ENCODE measurements at places on chromosomes 11 and 22.

GRCh38 chr11:63553759-63554158, 9.4 kb downstream of the PLAAT2 start:
- DNase-seq, result no peak

- no peak for DNase-seq
These were observed 19.8 kb downstream of the MOB2 start for GRCh38 chr11:1466784-1467183.

DNA sequence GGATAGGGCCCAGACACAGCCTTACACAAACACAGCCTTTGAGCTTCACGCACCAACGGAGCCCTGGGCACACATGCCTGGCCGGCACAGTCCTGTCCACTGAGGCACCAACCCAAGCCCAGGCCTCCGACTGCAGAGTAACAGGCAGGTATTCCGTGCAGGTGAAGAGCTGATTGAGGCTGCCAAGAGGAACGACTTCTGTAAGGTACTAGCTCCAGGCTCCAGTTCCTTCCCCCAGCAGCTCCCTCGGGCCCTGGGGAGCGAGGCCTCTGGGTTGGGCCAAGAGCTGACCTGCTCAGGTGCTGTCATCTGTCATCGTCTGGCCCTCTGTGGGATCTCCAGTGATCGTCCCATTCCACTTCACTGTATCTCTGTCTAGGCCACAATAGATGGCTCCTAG, 3.2 kb upstream of the MDK start:
- peak; percentile 27 for DNase-seq

DNA sequence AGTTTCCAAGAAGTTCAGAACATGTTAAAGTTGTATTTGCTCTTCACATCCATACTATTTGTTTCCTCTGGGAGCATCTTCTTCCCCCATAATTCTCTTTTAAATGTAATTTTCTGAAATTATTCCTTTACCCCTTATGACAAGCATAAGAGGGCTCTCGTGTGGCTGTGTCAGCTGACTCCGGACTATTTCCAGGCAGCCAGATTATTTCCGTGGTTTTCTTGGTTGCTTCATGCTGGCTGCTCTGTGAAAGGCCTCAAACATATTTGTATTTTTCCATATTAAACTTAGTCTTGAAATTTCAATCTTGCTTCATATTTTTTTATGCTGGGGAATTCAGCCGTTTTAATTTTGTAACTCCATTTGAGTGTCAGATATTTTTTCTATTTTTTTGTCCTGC, 2.8 kb upstream of the MMP1 start:
- DNase-seq, result peak; percentile 50

- DNase-seq, result no peak
These were observed 33.1 kb downstream of the TPBGL start for GRCh38 chr11:75273411-75274391.

GRCh38 chr11:58734681-58735490, 3.1 kb upstream of the GLYAT start:
- no peak for DNase-seq

- DNase-seq, result no peak
These were observed 76.8 kb downstream of the KCNC1 start for GRCh38 chr11:17811352-17811751.

- DNase-seq, result no peak
These were observed 361.5 kb upstream of the LARGE1 start for GRCh38 chr22:34281738-34282137.

GRCh38 chr22:41757502-41757901, 43.0 kb upstream of the CCDC134 start:
- DNase-seq, result no peak

DNA sequence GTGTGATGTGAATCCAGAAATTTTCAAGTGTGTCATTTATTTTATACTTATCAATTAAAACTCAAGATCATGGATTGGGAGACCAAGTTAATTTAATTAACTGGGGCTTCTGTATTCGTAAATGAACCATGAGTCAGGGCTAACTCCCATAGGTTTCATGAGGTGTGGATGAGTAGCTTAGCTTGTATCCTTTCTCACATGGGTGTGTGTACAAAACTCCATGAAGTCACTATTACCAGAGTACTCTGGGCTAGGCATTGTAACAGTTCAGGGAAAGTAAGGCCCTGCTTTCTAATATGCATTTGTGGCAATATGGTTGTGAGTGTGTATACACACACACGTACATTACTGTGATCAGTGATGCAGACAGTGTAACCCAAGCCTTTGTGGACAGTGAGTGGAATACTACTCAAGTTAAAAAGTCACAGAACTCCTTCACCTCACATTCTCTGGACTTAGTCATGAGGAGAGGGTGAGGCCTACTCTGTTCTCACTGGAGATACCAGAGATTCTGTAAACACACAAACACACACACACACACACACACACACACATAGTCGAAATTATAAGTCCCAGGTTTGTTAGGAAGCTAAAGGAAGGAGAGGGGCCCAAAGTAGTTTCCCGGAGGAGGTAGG, 3.5 kb downstream of the CNTF start:
- DNase-seq, result no peak

DNA sequence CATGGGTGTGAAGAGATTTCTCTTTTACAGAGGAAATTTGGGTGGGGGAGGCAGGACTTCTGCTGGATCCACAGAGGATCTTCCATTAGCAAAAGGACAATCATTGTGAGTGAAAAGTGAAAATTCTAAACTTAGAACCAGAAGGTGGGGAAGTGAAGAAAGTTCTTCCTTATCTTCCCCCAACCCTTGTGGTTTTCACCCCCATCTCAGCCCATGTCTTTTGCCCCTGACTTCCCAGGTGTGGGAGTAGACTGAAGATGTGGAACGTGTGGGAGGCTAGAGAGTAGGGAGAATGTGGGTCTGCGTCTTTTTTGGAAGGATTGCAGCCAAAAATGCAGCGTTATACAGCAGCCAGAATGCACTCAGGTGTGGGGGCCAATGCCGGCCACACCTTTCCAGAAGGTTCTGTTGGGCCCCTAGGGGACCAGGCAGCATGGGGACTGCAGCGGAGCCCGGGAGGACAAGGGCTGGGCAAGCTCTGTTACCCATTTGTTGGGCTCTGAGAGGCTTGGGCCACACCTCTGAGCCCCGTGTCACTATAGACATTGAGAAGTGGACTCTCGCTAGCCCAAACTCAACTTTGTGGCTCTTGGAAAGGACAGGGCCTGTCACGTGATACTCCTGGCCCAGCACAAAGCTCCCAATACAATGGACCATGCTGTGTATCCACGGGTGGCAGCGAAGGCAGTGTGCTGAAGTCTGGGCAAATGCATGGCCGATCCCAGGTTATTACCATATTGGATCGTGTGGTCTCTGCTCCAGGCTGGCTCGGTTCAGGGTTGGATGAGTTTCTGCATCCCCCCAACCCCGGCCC, 32.8 kb upstream of the LINC01488 start:
- no peak for DNase-seq

GRCh38 chr11:77302752-77303151, 1.3 kb upstream of the GDPD4 start:
- no peak for DNase-seq

DNA sequence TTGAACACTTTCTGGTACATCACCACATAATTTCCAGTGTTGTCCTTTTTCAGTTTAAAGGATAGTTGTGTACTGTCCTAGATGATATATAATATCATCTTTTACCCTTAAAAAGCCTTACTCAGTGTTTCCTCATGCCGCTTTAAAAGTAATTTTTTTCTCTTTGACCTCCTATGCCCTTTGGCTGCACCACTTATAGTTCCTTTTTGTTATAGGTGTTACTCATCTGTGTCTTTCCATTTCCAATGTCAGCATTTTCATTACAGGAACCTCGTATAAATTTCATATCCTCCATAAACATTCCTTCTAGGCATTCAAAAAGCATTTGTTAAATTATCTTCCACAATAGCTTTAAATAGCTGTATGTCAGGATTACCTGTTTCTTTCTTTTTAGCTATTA, 40.8 kb downstream of the USP47 start:
- no peak for DNase-seq

GRCh38 chr11:96154802-96155520, 188.0 kb downstream of the MAML2 start:
- DNase-seq, result no peak

- peak; percentile 89 for DNase-seq
These were observed 1.5 kb downstream of the CASTOR1 start for GRCh38 chr22:30287648-30288418.

- no peak for DNase-seq
These were observed 81.4 kb upstream of the THY1 start for GRCh38 chr11:119504371-119504770.

DNA sequence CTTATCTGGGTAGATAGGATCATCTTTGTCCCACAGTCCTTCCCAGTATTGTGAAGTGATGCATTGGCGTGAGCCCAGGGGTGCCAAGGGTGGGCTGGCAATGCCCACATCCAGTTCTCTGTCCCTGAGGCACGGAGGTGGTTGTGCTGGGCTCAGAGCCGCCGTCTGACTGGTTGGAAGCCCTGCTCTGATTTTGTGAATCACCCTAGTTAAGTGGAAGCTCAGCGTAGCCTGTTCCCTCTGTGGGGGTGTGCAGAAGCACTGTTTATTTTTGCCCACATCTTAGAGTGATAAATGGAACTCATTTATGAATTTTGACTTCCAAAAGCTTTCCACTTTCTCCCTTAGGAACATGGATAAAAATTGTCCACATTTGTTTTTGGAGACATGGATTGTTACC, 13.6 kb downstream of the BCR start:
- no peak for DNase-seq

GRCh38 chr11:58926251-58926650, 13.0 kb upstream of the GLYATL1 start:
- DNase-seq, result no peak

Data from femur (tissue), 1 donor.